ENCODE measurements at places on chromosomes 12 and 14.

GRCh38 chr12:5391653-5392052 is 40.3 kb upstream of the NTF3 start:
- no peak for DNase-seq

DNA sequence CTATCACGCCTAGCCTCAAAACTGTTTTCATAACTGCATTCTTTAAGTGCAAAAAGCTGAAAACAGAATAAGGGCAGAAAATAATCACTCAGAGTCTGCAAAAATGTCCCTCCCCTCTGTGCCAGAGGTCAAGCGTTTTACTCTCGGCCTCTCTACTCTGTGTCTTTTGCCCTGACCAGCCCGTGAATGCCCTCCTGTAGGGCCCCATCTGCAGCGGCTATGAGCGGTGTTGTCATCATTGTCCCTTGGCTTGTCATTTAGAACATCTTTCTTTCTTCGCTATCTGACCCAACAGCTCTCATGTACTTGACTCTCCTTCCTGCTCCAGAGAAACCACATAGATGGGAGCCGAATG is 21.7 kb downstream of the ELK3 start:
- no peak for DNase-seq

DNA sequence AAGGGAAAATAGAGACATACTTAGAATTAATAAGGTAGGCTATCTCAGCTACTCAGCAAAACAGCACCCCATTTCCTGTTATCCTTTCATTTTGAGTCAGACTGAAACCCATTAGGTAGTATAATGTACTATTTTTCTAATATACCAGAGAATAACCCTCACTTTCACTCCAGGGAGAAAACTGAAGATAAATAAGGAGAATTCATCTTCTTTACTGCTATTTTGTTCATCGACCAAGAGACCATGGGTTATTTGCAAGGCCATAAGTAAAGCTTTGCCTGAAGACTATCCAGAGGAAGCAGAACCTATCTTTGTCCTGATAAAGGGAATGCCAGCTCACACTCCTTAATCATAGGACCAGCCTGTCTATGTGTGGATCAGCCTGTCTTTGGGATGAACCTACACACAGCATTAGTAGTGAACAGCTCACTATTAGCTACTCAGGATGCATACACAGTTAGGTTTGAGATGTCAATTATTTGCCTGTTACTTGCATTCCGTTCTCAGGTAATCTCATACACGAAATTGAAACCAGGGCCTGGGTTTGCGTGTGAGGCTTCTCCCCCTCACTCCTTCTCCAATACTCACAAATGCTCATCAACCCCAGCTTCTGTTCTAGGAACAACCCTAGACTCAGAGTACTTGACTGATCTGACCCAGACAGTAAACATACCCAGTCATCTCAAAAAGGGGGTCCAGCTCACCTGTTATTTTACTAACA is 124.4 kb downstream of the DAD1 start:
- DNase-seq = no peak

DNA sequence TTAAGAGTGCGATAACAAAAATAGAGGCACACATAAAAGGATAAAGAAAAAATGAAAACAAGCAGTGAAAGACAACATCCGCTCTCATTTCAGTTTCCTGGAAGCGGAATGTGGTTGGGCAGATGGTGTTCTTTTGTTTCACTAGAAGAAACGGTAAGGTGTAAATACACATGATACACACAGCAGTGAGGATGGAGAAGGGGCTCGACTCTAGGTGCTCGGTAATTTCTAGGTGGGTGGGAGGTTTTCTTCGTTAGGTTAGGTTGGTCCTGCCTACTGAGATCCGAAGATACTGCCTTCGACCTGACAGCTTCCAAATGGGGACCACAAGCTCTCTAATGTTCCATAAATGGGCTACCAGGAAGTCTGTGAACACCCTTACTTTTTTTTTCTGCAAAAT is 1082.5 kb downstream of the BCL11B start:
- DNase-seq = no peak

- DNase-seq = no peak
Observed at GRCh38 chr12:57098546-57098945, 9.6 kb downstream of the NAB2 start.

- DNase-seq = no peak
Observed at GRCh38 chr12:46452061-46452615, 79.6 kb upstream of the SLC38A2 start.

GRCh38 chr12:131617596-131618302 is 93.1 kb upstream of the SFSWAP start:
- no peak for DNase-seq

- no peak for DNase-seq
Observed at GRCh38 chr12:43098071-43098470, 453.9 kb downstream of the ADAMTS20 start.

- no peak for DNase-seq
Observed at GRCh38 chr14:56821805-56822610, 11.7 kb upstream of the OTX2 start.
